ENCODE measurements at places on chromosomes 12 and 14.

DNA sequence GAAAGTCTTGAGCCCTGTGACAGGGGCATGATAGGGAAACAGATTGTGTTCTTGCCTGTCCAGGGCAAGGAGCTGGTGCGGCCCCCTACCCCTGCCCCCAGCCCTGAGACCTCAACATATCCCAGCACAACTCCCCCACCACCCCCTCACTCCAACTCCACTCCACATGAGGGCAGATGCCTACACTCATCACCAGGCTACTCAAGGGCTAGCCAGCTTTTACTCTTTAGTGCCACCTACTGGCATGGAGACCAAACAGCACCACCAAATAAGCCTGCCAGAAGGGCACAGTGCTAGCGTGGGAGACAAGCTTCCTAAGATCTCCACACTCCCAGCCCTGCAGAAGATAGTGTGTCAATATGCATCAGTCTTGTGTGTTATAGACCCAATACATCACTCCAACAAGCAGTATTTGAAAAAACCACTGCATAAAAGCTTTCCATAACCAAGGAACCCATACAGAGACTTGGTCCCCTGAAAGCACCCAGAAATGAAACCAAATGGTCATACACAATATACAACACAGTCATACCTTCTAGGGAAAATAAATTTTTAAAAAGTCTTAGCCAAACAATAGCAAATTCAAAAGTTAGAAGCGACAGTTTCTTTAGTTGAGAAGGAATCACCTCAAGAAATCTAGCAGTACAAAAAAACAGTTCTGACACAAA lies 154.4 kb downstream of the KCNK10 start:
- no peak for DNase-seq

GRCh38 chr12:23099104-23099503 lies 474.1 kb downstream of the ETNK1 start:
- DNase-seq: no peak

GRCh38 chr12:106033161-106033675 lies 105.5 kb downstream of the NUAK1 start:
- no peak for DNase-seq

GRCh38 chr12:98574110-98574509 lies 19.4 kb upstream of the SLC25A3 start:
- no peak for DNase-seq

DNA sequence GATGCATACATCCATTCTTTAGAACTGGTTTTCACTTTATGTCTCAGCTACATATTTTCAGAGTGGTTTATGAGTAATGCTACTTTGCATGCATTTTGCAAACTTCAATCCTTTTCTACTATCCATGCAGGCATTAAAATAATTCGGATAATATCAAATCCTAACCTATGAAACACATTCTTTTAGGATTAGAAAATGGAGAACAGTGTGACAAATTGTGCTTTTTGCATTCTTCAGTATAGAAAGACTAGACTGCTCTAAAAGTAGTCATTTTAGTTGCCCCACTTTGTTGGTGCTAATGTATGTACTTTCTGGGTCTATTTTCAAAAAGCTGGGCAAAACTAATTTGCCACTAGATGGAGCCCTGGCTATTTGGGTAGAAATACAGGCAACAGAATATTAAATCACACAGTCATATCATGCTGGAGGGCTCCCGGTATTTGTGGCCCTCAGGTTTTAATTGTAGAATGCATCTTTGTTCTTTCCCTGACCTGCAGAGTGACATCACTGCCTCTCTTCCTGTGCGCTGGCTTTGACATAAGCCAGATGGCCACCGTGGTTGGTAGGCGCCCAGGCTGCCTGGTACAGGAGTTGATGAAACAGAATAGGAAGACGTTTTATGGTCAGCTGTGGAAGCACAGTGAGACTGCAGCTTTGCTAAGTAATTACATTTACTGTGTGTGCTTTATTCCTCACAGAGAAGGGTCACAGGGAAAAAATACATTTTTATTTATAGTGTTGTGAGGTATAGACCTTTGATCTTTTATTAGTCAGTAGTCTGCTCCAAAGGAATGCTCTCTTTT lies 28.1 kb downstream of the MSRB3 start:
- DNase-seq: peak; percentile 82

Data from Right ventricle myocardium inferior (tissue), 1 donor.